Mucosa of descending colon (tissue), 3 donors: ENCODE measurements at places on chromosomes 5 and 9. TPM values are rescaled to one million over a fixed set of nuclear protein-coding genes. Genes with fewer than 3 reads are reported as not detected.

GRCh38 chr5:55003432-55004065, 18.2 kb upstream of the ESM1 start:
- DNase-seq: no peak

The GCNT4 gene
- total RNA-seq: 2.4 TPM

DNA sequence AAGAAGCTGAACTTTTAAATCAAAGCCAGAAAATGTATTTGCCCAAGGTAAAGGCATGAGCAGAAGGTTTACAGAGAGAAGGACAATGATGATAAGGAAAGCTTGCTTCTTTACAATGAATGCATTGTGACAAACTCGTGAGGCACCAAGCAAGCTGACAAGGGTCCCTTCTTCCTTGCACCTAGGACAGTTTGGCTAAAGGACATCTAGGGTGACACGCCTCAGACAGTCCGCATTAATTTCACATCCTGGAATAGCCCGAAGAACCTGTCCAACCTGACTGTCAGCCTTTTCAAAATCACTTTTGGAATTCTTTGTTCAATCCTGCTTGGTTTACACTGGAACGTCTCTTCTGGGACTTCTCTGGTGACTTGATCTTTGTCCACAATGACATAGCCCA, 146.4 kb upstream of the MAP3K1 start:
- no peak for DNase-seq

The SV2C gene
- total RNA-seq: 1.2 TPM

GRCh38 chr9:95171596-95171995, 145.9 kb downstream of the FANCC start:
- no peak for DNase-seq

The PCDHB15 gene
- total RNA-seq: 4.3 TPM

DNA sequence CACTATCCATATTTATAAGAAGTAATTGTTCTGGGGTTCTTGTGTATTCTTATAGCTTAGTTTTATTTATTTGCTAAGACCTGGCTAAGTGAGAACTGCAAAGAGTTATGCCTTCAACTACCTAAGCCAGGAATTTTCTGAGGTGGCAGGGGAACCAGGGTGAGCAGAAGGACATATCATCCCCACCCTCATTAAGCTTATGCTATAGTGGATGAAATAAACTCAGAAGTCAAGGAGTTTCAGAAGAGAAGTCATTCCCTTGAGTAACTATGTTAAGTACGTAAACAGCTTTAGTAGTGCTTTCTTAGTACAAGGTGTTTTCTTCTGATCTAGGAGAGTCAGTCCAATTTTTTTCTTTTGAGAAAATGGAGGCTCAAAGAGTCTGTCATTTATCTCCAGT, 41.7 kb downstream of the STK32A start:
- DNase-seq: no peak

The HSPB3 gene
- total RNA-seq: 0.78 TPM

DNA sequence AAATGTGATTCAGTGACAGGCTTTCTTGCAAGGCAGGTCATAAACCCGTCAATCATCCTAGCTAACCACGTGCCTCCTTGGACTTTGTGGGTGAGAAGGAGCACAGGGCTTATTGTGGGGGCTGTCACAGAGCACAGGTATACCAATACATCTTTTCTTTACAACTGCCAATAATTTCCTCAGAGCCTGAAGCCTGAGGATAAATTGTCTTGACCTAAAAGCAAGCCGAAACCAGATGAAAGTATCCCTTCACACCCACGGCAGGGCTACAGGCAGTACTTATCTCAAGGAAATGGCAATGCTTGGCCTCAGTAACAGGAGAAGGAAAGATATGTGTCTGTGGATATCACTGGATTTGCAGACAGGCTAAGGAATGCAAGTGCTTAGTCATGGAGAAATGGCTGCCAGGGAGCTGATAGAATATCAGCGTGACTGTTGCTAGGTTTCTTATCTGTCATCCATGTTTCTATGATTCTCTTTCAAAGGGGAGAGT, 90.3 kb upstream of the ZNF366 start:
- no peak for DNase-seq

The MAP1B gene
- 6.5 TPM for total RNA-seq

The CER1 gene
- total RNA-seq: 0.25 TPM

GRCh38 chr5:143313298-143313852, 90.1 kb downstream of the NR3C1 start:
- no peak for DNase-seq

- DNase-seq: no peak
These were observed 2293.3 kb upstream of the C9orf72 start for GRCh38 chr9:29866556-29866955.

The CAMK4 gene
- total RNA-seq: 5.5 TPM
